CD4-positive, alpha-beta T cell treated with Interleukin-6 at 100 ng/mL for 8 hours (primary cell): ENCODE measurements at places on chromosomes 11 and 22.

DNA sequence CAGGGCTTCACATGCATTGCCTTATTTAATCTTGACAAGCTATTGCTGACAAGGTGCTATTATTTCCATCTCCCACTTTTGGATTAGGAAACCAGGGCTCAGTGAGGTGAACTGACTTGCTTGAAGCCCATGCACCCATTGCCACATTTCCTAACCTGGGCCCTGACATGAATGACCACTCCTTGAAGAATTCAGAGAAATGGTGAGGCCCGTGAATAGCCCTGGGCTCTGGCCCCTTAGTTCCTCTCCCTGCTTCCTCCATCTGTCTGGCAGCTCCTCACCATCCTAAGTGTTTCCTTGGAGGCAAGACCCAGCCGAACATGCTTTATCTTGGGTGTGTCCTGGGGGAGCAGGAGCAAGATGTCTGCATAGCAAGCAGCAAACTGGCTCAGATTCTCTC, 56.1 kb upstream of the NECTIN1 start:
- no peak for DNase-seq

DNA sequence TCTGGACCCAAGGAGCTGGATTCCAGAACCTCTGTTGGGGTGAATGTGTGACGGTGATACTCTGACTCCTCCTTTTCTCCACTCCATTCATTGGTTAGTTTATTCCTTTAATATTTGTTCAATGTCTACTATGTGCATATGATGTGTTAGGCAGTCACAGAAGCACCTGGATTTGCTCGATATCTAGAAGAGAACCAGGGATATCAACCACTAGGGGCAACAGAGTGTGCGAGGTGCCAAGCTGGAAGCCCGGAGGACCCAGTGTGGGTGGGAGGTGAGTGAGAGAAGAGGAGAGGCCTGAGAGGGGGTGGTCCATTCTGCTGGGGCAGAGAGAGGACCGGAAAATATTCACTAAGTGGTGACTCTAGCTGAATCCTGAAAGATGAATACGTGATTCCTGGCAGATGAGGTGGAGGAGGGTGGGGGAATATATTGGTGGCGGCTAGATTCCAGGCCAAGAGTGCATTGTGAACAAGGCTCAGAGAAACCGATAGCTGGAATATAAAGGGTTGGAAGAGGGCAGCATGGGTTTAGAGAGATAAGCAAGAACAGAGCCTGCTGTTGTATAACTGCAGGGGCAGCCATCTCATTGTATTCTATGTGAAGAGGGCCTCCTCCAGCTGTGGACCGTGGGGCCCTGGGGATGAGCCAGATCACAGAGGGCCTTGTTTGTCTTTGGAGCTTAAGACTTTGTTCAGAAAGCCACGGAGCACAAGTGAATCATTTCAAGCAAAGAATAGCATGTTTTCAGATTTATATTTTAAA, 6.9 kb upstream of the TIMP3 start:
- DNase-seq = no peak

GRCh38 chr11:71373791-71374454, 74.3 kb downstream of the DHCR7 start:
- DNase-seq = no peak

- no peak for DNase-seq
These were observed 90.0 kb downstream of the INSC start for GRCh38 chr11:15204711-15205110.

GRCh38 chr11:76588455-76589325, 81.9 kb downstream of the LRRC32 start:
- DNase-seq = peak; percentile 38

GRCh38 chr11:32310214-32310601, 125.1 kb downstream of the WT1 start:
- DNase-seq = no peak

GRCh38 chr11:44519989-44520737, 45.3 kb upstream of the CD82 start:
- no peak for DNase-seq

DNA sequence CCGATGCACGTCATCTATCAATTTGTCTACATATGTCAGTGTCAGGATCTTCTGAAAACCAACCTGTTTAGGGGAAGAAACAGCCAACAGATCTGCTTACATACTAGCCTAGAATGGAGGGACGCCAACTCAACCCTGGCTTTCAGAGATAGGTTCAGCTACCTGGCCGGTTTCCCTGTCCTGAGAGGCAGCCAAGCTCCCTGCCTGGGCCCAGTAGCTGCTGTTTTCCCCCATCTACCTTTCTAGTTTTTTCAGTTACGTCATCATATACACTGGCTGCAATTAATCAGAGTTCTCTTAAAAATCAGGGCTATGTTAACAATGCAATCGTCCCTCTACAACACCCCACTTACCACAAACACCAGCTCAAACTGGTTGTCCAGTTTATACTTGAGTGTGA, 1.0 kb downstream of the SRPRA start:
- no peak for DNase-seq

GRCh38 chr22:46866591-46866990, 104.1 kb downstream of the TBC1D22A start:
- DNase-seq = no peak

DNA sequence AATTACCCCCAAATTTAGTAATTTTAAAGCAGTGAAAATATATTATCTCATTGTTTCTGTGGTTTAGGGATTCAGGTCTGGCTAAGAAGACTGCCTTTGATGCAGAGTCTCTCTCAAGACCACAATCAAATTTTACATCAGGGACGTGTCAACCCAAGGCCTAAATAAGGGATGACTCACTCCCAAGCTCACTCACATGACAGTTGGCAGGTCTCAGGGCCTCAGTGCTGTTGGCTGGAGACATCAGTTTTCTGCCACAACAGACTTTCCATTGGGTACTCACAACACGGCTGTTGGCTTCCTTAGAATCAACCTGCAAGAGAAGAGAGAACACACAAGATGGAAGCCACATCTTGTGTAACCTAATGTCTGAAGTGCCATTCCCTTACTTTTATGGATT, 377.3 kb downstream of the FAM181B start:
- no peak for DNase-seq

DNA sequence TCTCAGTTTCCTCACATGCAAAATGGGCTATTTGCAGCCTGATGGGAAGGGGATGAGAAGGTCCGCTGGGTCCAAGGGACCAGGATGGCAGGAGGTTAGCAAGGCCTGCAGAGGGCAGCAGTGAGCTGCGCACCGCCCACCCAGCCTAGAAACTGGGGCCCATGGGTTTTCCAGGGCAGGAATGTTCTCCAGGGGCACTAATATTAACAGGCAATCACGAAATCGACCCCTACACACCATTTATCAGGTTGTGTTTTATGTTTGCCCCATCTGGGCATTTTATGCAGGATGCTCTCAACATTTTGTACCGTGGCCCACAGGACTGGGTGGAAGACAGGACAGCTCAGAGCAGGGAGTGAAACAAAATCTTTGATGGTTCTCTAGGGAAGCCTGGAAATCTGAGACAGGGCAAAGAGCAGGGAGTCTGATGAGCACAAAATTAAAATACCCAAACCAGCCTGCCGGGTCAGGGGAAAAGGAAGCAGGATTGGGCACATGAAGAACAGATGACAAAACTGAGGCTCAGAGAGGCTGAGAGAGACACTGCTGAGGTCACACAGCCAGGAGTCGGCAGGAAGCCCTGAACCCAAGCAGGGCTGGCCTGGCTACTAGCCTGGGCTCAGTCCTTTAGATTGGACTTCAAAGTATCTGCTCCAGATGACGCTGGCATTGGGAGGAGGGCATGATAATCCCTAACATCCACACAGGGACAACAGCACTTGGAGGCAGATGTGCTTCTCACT, 1.6 kb upstream of the BCR start:
- DNase-seq = peak; percentile 51

DNA sequence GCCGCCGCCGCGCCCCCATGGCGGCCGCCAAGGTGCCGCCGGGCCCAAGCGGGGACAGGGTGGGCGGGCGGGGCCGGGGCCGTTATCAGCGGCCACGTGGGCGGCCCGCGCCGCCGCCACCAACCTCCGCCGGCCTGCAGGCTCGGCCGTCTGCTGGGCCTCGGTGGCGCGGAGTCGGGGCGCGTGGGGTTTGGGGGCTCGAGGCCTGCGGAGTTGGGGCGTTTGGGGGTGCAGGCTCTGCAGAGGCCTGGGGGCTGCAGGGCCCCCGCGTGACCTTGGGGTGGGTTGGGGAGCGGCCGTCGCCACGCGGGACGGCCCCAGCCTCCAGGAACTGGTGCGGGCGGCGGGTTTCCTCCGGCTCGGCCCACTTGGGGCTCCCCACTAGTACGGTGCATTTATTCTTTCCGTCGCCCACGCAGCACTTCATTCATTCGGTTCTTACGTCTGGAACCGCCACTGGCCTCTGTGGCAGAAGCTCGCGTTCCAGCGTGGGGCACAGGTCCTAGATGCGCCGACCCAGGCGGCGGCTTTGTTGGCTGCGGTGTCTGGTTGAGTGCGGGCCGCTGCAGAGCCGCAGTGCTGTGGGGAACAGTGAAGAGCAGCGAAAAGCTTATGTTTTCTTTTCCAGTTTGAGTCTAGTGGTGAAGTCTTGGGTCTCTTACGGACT, 740 bp upstream of the TRMT2A start:
- no peak for DNase-seq

DNA sequence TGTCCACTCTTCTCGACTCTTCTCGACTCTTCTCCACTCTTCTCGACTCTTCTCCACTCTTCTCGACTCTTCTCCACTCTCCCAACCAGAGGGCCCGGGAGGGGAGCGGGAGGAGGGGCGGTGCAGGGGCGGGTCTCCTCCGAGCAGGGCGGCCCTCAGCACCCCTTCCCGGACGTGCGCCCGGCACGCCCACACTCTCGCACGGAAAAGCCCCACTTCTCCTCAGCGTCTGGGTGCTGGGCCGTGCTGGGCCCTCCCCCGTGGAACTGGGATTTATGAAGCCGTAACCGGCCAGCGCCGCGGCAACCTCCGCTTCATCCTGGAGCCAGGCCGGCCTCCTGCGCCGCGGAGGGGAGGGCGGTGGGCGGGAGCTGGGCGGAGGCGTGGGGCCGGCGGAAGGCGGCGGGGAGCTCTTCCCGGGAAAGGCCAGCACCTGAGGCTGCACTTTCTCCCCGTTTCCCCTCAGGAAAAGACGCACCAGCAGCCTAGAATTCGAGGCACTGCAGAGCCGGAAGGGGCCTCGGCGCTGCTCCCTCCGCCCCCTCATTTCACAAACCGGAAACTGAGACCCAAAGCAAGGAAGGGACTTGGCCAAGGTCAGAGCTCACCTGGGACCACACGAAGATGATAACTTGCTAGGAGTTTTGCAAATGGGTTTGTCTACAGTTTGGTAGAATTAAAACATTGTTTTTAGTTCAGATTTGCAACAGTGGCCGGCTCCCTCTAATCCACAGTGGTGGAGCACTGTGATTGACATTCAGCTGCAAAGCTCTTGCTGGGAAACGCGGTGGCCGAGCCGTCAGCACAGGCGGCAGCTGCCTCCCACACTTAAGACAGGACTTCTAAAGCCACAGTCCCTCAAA, 31.6 kb upstream of the JAM3 start:
- DNase-seq = peak; percentile 68

DNA sequence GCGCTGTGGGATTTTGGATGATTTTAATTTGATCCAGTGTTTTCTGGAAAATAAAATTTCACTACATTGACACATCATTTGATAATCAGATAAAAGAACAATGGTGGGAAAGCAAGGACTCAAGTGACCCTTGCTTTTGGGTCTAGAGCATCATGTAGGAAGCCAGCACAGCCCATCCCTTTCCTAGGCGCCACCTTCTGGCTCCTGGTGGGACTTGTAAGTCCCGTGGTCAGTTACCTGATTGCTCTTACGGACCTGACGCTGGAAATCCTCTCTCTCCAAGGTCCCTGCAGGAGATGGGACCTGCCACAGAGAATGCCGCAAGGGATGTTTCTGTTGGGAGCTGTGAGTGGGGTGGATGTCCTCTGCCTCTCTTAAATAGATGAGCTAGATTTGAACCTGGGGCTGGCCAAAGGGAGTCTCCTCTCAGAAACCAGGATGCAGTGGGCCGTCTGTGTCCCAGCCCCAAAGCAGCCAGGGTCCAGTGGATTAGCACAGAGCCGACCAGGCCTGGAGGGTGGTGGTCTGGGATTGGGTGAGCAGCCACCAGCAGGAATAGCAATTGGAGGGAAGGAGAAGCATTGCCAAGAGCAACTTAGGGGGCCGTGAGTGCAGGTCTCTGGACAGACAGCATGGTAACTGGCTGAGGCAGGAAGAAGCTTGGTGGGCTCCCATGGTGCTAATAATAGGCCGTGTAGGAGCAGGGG, 21.7 kb downstream of the TIMP3 start:
- no peak for DNase-seq

- DNase-seq = no peak
These were observed 29.5 kb downstream of the DNHD1 start for GRCh38 chr11:6526411-6527135.

GRCh38 chr11:72222106-72222891, 2.3 kb upstream of the INPPL1 start:
- no peak for DNase-seq

DNA sequence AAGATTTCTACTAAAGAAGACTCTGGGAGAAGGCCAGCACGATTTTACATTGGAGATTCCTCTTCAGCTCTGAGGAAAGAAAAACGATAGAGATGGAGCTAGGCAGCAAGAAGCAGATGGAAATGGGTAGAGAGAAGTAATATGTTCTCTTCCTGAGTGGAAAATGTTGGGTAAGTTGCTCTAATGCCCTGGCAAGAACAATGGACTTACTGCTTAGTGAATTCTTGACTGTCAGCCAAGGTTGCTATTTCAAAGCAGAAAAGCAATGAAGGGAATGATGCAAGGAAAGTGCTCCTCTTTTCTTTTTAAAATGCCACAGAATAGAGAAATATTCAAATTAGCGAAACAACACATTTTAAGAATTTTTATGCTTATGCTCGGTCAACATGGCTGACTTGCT, 38.4 kb upstream of the CWF19L2 start:
- no peak for DNase-seq

DNA sequence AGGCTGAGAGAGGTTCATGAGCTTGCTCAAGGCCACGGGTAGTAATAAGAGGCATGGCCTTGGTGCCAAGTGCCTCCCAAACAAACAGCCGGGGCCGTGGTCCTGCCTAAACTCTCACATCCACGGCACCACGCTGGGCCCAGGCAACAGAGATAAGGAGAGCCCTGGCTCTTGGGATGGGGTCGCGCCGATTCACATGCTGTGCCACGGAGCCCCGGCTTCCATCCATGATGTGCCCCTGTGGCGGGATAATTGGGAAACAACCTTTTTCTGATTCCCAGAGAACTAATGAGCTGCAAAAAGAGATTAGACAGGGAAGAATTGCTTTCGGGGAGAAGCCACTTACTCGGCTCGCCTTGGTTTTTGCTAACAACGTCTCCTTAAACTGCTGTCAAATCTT, 22.0 kb downstream of the TP53AIP1 start:
- no peak for DNase-seq

GRCh38 chr11:68655806-68656205, 28.5 kb upstream of the GAL start:
- no peak for DNase-seq
